ENCODE measurements at places on chromosomes 6 and 20.

GRCh38 chr20:21114584-21114983, 8.4 kb upstream of the LINC00237 start:
- no peak for DNase-seq

- DNase-seq: no peak
These were observed 9.8 kb upstream of the DCBLD1 start for GRCh38 chr6:117472667-117473066.

- no peak for DNase-seq
These were observed 46.8 kb upstream of the INSM1 start for GRCh38 chr20:20321134-20321533.

DNA sequence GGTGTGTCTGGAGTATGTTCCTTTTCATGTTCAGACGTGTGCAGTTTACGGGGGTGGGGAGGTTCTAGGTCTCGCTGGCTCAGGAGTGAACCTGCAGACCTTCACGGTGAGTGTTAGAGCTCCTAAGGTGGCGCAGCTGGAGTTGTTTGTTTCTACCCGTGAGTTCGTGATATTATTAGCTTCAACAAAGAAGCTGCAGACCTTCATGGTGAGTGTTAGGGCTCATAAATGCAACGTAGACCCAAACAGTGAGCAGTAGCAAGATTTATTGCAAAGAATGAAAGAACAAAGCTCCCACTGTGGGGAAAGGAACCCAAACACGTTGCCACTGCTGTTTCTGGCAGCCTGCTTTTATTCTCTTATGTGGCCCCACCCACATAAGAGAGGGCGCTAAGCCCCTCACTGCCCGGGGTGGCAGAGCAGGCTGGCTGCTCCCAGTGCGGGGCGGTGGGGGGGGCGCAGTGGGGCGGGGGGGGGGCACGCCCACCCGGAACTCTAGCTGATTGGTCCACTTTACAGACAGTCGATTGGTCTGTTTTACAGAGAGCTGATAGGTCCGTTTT, 41.3 kb upstream of the GMPR start:
- DNase-seq: no peak

- DNase-seq: no peak
These were observed 211.5 kb downstream of the SOX4 start for GRCh38 chr6:21804941-21805610.

- DNase-seq: no peak
These were observed 5.9 kb downstream of the DLL1 start for GRCh38 chr6:170284866-170285469.

DNA sequence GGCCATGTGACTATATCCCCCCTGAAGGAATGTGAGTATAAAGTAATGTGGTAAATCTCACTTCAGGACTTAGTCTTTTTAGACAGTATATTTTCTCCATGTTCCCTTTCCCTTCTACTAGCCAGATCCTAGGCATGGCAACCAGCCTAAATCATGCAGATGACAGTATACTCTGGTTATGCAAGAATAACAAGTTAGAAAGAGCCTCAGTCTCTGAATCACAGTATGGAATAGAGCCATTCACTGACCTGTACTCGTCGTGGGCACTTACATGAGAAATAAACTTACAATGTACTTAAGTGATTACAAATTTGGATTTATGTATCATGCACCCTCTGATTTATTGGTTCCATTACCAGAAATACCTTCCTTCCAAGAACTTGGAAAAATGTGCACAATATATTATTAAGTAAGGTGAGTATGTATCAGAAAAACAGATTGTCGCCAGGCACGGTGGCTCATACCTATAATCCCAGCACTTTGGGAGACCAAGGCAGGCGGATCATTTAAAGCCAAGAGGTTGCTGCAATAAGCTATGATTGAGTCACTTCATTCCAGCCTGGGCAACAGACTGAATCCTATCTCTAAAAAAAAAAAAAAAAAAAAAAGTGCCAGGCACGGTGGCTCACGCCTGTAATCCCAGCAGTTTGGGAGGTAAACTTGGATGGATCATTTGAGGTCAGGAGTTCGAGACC, 25.1 kb upstream of the FAM8A1 start:
- DNase-seq: no peak

DNA sequence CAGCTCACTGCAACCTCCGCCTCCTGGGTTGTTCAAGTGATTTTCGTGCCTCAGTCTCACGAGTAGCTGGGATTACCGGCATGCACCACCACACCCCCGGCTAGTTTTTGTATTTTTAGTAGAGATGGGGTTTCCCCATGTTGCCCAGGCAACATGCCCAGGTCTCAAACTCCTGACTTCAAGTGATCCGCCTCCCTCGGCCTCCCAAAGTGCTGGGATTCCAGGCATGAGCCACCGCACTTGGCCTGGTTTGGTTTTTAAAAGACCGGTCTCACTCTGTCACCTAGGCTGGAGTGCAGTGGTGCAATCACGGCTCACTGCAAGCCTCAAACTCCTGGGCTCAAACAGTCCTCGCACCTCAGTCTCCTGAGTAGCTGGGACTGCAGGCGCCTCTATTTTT, 40.1 kb downstream of the VSTM2L start:
- no peak for DNase-seq

DNA sequence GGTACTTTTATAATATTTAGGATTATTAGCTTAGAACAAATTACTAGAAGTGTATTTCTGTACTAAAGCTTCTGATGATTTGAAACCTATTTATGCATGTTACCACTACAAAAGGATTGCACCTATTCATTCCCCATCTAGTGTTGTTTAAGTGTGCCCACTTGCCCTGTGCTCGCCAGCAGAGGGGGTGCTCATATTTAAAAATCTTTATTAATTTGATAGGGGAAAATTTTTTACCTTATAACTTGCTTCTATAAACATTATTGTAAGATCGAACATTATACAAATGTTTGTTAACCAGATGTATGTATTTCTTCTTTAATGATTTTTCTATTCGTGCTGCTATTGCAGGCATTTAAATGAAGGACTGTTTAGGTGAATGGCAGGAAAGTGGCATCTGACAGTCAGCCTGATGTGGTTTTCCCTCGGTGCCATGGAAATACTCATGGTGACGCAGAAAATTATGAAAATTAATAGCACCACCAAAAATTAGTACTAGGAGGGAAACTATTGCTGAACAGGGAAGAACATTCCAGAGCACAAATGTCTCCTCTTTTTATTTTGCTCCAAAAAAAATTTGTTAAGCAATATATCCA, 44.1 kb upstream of the FNDC1 start:
- no peak for DNase-seq

GRCh38 chr6:119329794-119330180, 19.8 kb downstream of the MAN1A1 start:
- DNase-seq: no peak

GRCh38 chr6:96157018-96157565, 141.3 kb downstream of the FUT9 start:
- DNase-seq: no peak

GRCh38 chr6:137233911-137234863, 15.0 kb upstream of the IFNGR1 start:
- DNase-seq: no peak

DNA sequence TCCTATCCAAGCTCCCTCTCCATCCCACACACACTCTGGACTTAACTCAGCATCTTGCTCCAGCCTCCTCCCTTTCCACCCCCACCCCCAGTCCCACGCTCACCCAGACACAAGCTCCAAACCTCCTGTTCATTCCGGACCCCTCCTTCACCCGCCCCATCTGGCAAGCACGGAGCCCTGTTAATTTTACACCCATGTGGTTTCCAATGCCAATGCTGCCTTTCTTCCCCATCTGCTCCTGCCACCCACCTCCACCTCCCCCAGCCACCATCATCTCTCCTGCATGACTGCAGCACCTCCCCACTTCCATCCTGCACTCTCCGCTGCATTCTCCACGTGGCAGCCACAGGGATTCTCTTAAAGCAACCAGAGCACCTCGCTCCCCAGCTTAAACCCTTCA, 9.9 kb upstream of the CDK5RAP1 start:
- DNase-seq: no peak

DNA sequence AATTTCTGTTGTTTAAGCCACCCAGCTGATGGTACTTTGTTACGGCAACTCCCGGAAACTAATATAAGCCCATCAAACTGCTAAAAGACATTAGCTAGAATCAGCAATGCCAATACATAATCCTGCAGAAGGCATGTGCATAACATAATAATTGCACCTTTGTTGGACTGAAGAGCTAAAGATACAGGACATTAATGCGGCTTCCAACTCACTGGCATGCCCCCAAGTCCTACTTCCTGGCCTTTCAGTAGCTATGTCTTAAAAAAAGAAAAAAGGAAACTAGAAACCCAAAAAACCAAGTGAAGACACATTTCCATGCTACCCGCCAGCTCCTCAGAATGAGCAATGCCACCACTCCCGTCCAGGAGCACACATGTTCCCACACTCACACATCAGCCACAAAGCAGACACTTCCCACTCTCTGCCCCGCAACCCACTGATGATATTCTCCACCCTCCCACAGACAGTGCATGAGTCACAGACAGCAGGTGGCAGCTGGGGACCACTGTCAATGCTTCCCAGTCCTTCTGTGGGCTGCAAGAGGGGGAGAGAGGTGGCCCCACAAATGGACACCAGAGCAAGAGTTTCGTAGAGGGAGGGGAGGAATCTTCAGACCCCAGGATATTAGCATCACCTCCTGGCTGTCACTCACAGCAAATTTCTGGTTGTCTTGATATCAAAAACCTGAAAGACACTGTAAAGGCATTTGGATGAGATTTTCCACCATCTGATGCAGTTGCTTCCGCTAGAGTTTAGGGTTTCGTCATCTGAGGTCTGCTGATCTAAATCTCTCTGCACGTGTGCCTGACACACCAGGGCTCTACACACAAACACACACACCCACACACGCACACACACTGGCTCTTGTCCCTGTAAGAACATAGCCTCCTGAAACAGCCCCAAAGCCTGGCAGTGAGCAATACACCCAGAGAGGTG, 32.8 kb downstream of the GFOD1 start:
- peak; percentile 72 for DNase-seq

- no peak for DNase-seq
These were observed 2.0 kb upstream of the TMEM181 start for GRCh38 chr6:158557927-158558326.

DNA sequence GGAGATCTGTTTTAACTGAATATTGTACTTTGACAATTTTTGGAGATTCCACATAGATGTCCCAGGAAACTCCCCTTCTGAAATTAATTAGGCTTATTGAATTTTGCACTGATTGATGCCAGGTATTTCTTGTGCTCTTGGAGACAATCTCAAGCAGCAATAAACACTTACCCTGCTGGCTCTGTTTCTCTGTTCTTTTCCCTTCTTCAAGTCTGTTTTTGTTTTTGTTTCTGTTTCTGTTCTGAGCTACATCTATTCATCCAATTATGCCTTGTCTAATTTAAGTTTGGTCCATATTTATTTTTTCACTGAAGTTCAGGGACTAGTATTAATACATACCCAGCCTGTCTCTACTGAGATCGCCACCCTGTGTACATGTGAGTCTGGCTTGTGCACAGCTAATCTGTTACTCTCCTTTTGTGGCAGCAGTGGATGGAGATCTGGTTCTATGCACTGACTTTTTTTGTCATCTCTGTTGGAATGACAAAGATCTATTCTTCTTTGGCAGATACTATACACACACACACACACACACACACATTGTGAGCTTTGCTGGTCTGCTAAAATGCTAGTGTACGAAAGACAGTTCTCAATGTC, 51.9 kb downstream of the IL22RA2 start:
- no peak for DNase-seq

GRCh38 chr6:20279608-20280287, 67.5 kb upstream of the MBOAT1 start:
- no peak for DNase-seq

- DNase-seq: no peak
These were observed 65.9 kb downstream of the PREP start for GRCh38 chr6:105336986-105337385.

- DNase-seq: no peak
These were observed 331.8 kb downstream of the CDKAL1 start for GRCh38 chr6:20866036-20866435.

GRCh38 chr6:136539967-136540652, 10.1 kb downstream of the MAP7 start:
- no peak for DNase-seq

- no peak for DNase-seq
These were observed 38.5 kb upstream of the AHI1 start for GRCh38 chr6:135535989-135536414.

DNA sequence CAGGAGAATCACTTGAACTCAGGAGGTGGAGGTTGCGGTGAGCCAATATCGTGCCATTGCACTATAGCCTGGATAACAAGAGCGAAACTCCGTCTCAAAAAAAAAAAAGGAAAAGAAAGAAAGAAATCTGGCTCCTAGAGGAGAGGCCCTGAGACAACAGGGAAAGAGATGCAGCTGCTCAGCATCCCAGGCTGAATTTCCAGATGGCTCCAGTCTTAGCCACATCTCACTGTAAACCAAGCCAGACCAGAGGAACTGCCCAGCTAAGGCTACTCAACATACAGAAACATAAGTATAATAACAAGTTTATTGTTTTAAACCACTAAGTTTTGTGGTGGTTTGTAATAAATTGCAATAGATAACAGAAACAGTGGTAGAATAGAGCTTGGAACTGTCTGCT, 38.5 kb upstream of the TASP1 start:
- no peak for DNase-seq

DNA sequence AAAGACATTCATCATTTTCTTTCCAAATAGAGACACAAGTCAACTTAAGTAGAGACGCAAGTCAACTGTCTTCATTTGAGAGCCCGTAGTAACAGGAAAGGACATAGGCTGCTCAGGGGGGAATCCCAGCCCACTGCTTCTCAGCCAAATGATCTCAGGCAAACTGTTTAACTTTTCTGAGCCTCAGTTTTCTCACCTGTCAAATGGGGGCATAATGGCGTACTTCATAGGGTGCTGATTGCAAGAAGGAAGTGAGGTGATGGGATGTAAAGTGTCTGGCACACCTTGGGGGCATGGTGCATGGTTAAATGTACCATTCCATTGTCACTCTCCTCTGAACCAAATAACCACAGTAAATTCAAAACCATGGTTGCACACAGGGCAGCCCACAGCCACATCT, 96.5 kb downstream of the EYA2 start:
- DNase-seq: no peak

DNA sequence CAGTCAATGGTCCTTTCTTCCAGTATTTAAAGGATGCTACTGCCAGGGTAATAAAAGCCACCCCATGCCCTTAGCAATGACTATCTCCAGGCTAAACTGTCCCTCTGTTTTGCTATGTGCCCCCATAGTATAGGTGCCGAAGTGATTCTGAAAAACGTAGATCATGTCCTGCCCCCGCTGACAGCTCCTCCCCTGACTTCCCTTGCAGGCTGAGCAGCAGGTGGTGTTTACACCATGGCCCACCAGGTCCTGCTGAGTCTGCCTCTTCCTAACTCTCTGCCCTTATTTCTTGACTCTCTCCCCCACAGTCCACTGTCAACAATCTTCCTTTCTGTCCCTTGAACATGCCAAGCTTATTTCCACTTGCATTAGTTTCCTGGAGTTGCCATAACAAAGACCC, 352.5 kb upstream of the TSHZ2 start:
- DNase-seq: no peak

DNA sequence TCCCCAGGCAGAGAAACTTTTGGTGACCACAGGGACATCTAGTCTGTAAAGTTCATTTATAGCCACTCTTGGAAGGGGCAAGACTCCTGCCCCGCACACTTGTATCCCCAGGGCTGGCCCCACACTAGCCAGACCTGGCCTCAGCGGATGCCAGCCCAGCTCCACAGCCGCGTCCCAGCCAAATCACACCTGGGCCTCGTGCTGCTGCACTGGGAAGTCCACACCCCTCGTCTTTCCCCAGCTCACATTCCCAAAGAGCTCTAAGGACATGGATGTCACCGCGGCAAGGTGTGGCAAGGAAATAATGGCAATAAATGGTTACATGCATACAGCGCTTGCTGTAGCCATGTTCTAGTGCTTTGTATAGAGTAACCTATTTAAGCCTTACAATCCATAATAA, 8.6 kb downstream of the IP6K3 start:
- DNase-seq: no peak
